ENCODE measurements at places on chromosomes 1 and 21.

DNA sequence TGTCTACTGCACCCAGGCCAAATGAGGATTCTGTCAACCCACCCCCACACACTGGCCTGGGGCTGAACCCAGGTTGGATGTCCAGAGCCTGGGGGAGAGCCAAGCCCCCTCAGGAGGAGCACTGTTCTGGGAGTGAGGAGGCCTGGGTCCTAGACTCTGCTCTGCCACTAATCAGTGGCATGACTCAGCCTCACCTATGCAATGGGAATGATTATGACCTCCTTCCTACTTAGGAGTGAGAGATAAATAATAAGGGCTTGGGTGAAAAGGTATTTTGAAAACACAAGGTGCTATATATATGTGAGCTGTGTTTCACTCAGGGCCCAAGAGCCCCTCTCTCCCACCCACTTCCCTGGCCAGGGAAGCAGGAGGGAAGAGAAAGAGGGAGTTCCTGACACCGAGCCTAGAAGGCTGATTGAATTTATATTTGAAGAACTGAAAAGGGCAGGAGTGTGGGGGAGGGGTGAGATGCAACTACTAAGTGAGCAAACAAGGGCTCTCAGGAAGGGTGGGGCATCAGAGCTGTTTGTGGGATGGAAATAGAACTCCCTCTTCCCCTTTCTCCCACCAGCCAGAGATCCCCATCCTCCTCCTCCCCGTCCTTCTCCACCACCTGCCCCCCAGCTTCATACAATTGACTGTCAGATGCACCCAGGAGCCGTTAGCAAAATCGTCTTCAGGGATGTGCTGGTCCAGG, 8.2 kb downstream of the IGSF9 start:
- DNase-seq, result peak; percentile 42

- DNase-seq, result no peak
These were observed 31.9 kb downstream of the PRKCZ start for GRCh38 chr1:2082064-2082463.

- no peak for DNase-seq
These were observed 326.0 kb upstream of the RUNX1 start for GRCh38 chr21:35375115-35375514.

GRCh38 chr1:100578201-100578600, 40.3 kb downstream of the GPR88 start:
- no peak for DNase-seq

DNA sequence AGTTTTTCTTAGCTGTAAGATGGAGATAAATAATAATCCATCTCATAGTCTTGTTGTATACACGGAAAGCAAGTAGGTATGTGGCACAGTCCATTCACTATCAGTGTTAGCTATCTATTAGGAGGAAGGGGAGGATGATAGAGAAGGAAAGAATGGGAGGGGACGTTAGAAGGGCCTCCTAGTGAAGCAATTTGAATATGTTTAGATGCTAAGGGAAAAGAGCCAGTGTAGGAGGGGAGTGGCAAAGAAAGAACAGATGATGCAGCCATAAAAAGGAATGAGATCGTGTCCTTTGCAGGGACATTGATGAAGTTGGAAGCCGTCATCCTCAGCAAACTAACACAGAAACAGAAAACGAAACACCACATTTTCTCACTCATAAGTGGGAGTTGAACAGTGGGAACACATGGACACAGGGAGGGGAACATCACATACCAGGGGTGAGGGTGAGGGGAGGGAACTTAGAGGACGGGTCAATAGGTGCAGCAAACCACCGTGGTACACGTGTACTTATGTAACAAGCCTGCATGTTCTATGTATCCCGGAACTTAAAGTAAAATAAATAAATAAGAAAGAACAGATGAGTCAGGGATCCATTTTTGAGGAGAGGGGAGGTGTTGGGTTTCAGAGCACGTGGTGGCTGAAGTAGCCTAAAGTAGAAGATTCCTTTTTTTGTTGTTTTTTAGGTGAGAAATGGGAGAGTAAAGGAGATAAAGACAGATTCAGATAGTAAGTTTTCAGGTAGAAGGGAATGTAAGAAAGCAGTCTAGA, 124.1 kb downstream of the POU2F1 start:
- no peak for DNase-seq

- DNase-seq, result peak; percentile 45
These were observed 756 bp downstream of the PHGDH start for GRCh38 chr1:119712342-119713038.

- DNase-seq, result no peak
These were observed 116.8 kb downstream of the LRRC53 start for GRCh38 chr1:74395571-74395970.

GRCh38 chr21:15065392-15066122, 757 bp upstream of the NRIP1 start:
- peak; percentile 80 for DNase-seq

DNA sequence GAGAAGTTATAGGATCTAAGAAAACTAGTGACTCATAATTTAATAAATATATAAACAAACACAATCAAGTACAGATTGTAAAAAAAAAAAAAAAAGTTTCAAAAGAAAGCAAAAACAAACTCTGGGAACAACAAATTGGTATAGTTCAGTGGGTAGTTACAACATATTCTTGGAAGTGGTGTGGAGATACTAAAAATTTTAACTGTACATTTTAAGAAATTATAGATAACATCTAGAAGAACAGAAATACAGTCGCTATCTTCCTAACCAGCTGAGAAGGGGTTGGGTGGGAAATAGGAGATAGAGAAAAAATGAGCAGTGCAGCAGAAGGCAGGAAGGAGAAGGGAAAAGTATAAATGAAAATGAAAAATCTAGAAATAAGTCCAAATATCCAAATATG, 70.5 kb downstream of the LRRC8C start:
- no peak for DNase-seq

- DNase-seq, result peak; percentile 91
These were observed 9.1 kb downstream of the OLIG1 start for GRCh38 chr21:33078907-33079582.

GRCh38 chr1:116291024-116291423, 82.0 kb upstream of the ATP1A1 start:
- no peak for DNase-seq

GRCh38 chr1:48003741-48004531, 6.8 kb upstream of the TRABD2B start:
- DNase-seq, result no peak

DNA sequence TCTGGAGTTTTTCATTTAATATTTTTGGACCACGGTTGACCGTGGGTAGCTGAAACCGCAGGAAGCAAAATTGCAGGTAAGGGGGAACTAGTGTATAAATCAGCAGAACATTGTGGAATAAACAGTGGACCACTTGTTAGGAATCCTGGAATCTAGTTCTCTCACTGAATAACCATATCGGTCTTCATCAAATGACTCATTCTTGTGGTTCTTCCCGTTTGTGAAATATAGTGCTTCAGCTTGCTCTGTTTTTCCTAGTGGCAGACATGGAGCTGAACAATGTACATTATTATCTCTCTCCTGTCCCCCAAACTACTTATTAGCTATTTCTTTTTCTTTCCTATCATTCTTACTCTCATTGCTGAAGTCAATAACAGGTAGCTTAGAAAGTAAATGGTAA, 61.9 kb downstream of the HSPA13 start:
- DNase-seq, result no peak

GRCh38 chr1:193335806-193336428, 149.5 kb upstream of the B3GALT2 start:
- DNase-seq, result no peak

- no peak for DNase-seq
These were observed 7.8 kb downstream of the HHIPL2 start for GRCh38 chr1:222539951-222540597.

DNA sequence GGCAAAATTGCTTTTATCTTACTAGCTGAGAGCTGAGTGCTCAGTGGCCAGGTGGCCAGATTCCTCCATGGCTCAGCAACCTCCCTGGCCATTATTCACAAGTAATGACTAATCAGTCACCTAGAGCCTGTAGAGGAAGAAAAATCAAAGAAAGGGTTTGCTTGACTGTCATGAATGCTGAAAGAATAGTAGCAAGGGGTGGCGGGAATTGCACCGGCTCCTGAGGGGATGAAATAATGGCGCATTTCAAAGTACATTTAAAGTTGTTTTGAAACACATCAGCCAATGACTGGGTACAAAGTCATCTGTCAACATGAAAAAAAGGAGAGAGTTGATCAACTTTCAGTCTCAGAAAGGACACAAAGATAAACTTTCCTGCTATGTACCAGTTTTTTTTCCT, 99.5 kb downstream of the OMA1 start:
- no peak for DNase-seq

DNA sequence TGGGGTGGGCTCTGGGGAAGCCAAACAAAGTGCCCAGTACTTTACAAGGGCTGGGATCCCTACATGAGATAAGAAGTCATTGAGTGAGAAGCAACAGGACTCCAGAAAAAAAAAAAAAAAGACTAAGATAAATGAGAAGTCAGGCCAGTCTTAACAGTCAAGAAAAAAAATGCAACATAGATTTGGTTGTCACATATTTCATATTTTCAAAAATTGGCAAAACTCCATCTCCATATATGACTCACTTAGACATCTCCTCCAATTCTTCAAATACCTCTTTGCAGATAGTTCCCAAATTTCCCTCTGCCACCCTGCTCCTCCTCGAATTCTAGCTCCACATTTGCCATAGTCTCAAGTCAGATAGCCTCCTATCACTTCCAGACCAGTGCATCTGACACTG, 20.9 kb upstream of the SIPA1L2 start:
- DNase-seq, result no peak

DNA sequence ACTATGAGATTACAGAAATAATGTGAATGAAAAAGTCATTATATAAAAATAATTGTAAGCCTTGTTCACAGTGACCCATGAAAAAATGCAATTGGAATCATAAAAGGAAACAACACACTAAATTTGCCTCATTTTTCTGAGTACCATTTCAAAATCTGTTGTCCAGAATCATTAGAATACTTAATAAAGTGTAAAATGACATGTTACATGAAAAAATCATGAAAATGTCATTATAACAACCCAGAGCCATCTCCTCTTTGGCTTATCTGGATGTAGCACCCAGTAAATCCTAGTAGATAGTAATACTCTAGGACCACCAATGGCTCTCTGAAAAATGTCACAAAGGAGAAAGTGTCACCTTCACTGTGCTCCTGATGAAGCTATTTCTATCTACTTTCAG, 76.5 kb downstream of the DDAH1 start:
- DNase-seq, result no peak

DNA sequence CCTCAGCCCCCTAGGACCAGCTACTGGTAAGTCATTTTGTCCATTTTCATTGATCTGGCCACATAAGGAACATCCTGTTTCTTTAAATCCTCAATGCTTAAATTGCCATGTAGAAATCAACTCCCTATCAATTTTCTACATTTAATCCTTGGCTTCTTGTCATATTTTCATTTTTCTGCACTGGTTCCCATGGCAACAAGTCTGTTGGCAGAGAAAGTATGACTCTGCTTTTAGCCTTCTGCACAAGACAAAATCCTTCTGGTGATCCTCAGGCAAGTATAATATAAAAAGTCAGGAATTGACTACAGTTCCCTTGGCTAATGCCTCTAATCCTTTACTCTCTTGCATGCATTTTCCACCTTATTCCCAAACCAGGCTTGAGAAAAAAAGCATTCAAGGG, 65.0 kb downstream of the LRRC40 start:
- DNase-seq, result no peak

- DNase-seq, result peak; percentile 26
These were observed 7.9 kb upstream of the GUCA2B start for GRCh38 chr1:42145389-42145716.

DNA sequence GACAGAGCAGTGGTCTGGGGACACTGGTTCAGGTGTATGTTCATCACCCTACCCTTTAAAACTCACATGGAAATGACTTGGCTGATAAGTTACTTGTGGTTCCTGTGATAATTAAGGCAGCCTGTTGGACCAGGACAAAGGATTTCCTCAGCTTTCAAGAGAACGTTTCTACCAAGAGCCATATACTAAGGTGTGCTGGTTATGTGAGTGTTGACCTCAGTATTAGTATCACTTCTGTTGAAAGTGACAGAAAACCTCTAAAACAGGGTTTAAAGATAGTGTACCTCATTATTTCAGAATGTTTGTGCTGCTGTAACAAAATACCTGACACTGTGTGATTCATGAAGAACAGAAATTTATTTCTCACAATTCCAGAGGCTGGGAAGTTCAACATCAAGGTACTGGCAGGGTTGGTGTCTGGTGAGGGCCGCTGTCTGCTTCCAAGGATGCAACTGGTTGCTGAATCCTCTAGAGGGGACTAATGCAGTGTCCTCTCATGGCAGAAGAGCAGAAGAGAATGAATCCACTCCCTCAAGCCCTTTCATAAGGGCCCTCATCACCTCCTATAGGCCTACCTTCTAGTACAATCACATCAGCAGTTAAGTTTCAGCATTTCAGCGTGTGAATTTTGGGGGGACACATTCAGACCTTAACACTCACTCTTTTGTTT, 54.9 kb downstream of the UCK2 start:
- no peak for DNase-seq

DNA sequence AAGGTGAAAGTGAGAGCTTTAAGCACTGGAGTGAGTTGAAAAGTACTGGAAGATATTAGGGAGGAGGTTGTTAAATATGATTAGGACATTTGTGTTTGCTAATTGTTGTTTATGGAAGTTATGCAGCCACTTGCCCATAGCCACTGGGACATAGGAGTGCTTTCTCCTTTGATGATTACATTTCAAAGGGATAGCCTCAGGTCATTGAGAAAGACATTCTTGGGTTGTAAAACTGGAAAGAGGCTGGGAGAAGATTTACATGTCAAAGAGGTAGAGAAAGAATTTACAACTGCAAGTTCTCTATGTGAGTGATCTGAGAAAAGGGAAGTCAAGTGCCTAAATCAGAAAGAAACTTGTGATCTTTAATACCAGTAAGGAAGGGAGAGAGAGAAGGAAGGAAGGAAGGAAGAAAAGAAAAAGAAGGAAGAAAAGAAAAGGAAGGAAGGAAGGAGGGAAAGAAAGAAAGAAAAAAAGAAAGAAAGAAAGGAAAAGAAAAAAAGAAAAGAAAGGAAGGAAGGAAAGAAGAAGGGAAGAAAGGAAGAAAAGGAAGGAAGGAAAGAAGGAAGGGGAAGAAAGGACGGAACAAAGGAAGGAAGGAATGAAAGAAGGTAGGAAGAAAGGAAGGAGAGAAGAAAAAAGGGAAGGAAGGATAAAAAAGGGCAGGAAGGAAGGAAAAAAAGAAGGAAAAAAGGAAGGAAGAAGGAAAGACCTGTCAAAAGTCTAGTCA, 284.6 kb upstream of the DPYD start:
- DNase-seq, result no peak

GRCh38 chr1:159889821-159890252, 10.1 kb downstream of the CFAP45 start:
- peak; percentile 85 for DNase-seq

DNA sequence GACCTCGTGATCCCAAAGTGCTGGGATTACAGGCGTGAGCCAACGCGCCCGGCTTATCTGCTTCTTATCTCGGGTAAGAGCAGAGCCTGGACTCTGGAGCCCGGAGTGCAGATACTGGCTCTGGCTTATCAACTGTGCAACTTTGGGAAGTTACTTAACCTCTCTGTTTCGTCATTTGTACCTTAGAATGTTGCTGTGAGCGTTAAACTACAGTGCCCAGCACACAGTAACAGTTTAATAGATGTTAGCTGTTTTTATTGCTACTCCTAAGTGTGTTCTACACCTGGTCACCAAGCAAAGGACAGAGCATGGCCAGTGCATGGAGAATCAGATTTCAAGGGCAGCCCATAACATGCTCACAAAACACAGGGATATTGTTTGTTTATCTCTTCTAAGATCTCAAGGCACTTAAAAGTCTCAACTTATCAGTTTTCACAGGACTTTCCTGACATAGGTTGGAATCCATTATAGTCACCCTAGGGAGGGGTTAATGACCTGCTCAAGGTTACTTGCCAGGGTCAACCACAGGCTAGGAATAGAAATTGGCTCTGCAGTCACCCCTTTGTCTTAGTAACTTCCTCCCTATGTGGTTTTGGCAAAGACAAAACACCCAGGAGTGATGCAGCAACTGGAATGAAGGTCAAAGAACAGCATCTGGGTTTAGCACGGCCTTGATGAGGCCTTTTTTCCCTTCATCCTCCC, 22.5 kb upstream of the SRP9 start:
- DNase-seq, result no peak
